ENCODE measurements at places on chromosomes 1 and 21.

GRCh38 chr1:209803568-209803967 is 2.4 kb downstream of the IRF6 start:
- DNase-seq = no peak

DNA sequence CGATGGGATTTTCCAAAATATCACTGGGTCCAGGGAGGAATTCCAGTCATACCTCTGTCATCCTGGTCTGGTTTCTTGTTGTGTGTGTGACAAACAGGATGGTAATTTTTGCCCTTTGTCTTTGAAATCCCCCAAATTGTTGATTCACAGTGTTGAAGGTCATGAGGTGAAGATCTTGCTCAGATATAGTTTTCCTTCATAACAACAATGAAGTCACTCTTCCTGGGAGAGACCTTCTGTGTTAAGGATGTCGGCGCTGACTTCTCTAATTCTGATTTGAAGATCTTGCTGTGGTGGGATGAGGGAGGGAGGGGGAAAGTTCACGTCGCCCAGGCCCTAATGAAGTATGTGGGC is 32.2 kb upstream of the MPZL1 start:
- no peak for DNase-seq

- no peak for DNase-seq
Measured at GRCh38 chr1:36172017-36172747, 16.2 kb downstream of the MAP7D1 start.

DNA sequence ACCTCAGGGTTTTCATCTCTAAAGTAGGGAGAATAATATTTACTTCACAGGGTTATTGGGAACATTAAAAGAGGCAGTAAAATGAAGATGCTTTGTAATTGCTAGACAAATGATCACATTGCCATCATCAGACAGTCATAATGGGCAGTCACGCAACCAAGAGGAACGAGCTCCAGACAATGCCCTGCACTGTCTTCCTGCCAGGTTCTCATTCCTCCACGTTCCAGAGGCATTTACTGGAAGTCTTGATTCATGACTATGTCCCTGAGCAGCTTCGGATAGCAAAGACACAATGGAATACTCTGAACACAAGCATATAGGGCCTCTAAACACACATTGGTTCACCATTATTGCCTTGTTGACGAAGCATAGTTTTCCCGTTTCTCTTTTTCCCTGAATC is 389.7 kb downstream of the NTNG1 start:
- no peak for DNase-seq

- DNase-seq = peak; percentile 47
Measured at GRCh38 chr1:9900142-9901043, 9.7 kb downstream of the CTNNBIP1 start.

DNA sequence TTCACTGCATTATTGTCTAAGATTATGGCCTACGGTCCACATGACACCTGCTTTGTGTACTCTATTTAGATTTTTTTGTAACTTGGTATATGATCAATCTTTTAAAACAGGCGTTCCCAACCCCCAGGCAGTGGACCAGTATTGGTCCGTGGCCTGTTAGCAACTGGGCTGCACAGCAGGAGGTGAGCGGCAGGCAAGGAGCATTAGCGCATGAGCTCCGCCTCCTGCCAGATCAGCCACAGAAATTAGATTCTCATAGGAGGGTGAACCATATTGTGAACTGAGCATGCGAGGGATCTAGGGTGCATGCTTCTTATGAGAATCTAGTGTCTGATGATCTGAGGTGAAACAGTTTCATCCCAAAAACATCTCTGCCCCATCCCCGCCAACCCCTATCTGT is 228.4 kb upstream of the NR5A2 start:
- no peak for DNase-seq

- DNase-seq = peak; percentile 3
Measured at GRCh38 chr1:111592389-111593361, 26.9 kb upstream of the RAP1A start.

- no peak for DNase-seq
Measured at GRCh38 chr1:40986956-40987355, 7.5 kb downstream of the CTPS1 start.

DNA sequence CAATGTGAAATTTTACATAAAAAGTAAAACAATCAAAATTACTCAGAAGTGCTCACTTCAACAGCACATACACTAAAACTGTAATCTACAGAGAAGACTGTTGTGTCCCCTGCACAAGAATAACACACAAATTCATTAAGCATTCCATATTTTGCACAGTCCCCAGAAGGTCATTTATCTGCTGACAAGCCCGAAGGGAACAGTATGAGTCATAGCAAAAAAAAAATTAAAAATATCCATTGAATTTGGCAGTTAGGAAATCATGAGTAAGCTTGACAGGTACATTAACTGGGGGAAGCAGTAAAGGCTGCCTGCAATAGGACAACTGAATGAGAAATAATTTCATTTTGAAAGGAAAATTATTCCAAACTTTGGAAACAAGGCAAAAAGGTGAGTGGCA is 3.3 kb upstream of the CACYBP start:
- DNase-seq = no peak

- no peak for DNase-seq
Measured at GRCh38 chr1:241985787-241986186, 13.1 kb downstream of the MAP1LC3C start.

GRCh38 chr1:241536304-241536703 is 4.1 kb downstream of the KMO start:
- DNase-seq = no peak

- DNase-seq = peak; percentile 24
Measured at GRCh38 chr1:54309631-54310366, 96.4 kb downstream of the SSBP3 start.

GRCh38 chr1:25031966-25032667 is 102.0 kb upstream of the RUNX3 start:
- no peak for DNase-seq

GRCh38 chr1:101595881-101596374 is 359.1 kb downstream of the S1PR1 start:
- no peak for DNase-seq

DNA sequence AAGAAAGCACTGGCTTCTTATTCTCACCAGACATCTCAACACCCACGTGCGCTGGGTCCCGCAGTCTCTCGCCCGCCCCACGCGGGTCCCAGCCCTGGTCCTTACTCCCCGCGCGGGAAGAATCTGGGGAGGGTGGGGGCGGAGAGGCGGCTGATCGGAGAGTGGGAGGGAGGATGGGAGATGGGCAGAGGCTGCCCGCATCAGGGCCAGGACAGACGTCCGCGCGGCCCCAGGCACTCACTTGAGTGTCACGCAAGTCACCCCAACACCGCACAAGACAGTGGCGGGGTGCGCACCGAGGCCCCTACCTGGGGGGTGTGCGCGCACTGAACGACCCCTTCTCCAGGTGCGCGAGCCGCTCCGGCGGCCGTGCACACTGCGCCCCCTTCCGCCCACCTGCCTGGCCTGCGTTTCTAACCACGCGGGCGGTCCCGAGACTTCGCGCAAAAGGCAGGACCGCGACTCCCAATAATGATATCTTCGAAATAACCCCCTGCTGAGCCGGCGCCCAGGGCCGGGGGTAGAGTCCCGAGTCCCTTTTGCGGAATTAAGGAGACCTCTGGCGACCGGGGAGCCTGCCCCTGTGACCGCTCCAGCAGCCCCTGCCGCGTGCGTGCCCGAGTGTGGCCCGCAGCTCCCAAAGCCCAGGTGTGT is 6.0 kb upstream of the SIM2 start:
- no peak for DNase-seq

DNA sequence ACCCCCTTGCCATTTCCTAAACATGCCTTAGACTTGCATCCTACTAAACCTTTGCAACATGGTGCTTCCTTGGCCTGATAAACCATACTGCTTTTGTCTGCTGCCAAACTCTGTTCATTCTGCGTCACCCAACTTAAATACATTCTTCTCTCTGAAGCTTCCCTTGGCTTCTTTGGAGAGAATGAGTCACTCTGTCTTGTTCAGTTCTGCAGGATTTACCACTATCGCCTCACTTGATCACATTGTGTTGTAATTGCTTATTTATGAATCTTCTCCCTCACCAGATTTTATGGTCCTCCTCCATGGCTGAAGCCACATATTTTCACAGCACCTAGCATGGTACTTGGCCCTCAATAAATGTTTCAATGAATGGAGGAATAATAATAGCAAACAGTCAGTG is 21.7 kb upstream of the TUT4 start:
- DNase-seq = no peak

DNA sequence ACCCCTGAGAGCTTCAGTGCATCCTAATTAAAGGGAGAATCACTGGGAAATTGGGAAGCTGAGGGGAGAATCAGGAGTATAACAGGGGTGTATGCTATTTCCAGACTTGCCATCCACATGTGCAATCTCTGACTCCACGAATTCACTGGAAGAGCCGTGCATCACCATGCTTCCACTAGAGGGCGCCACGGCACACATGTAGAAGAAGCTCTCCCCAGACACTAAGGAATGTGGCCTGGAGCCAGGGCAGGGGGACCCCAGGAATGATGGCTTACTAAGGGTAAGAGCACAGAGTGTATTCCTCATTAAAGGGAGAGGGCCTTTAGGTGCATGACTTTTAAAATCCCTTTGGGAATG is 81.5 kb downstream of the ABCA4 start:
- DNase-seq = peak; percentile 46

DNA sequence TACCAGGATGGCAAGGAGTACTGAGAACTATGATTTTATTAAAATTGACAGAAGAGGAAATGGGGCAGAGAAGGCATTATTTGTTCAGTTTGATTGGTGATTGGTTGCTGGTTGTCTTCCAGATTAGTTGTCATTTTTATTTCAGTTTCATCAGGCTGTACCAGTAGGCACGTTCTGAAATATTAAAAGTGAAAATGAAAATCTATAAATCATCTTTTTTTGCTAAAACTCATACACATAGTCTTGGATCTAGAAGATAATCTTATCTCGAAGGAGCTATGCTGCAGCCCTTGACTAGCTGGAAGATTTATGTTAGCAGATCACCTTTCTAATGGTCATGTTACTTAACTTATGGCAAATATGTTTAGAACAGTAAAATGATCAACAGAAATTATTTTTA is 29.0 kb downstream of the NEK7 start:
- no peak for DNase-seq

DNA sequence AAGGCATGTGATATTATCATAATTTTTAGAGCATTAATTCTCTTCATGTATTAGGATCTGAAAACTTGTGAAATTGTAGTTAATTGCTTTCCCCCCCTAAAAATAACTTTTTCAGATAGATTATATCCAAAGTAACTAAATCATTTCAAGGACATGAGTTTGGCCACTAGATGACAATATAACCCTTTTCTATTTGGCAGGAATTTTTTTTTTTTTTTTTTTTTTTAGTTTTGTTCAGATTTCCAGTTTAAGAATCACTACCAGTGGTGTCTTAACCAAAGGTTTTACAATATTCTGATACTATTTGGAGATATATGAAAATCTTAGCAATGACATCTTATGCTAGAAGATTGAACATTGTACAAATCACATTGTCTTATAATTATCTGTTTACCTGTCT is 370.8 kb downstream of the AMY1C start:
- no peak for DNase-seq

DNA sequence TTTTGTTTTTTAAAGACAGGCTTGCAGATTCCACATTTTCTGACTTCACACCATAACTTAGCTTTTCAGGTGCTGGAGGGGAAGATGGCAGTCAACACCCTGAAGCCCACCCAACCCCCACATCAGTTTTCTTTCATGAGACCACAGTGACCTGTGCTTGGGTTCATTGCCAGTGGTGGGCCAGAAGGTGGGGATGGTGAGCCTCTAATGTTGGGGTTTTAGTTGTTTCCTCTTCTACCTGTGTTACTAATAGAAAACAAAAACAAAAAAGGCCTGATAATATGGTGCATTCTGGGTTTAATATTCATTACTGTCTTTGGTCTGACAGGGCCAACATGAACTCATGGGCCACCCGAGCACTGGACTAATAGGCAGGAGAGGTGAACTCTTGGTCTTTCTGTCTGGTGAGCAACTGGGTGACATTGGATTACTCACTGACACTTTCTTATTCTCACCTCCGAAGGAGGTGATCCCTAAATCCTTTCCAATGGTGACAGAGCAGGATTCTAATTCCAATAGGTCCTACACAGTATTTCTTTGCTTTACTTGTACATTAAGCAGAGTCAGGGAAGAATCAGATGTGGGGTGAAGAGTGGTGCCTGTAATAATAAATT is 132.8 kb downstream of the CLIC6 start:
- DNase-seq = no peak

GRCh38 chr1:62595647-62596046 is 1.7 kb upstream of the ANGPTL3 start:
- no peak for DNase-seq

GRCh38 chr1:88321706-88322105 is 362.4 kb upstream of the PKN2 start:
- no peak for DNase-seq

- DNase-seq = peak; percentile 35
Measured at GRCh38 chr1:40612345-40612831, 53.1 kb downstream of the RIMS3 start.

DNA sequence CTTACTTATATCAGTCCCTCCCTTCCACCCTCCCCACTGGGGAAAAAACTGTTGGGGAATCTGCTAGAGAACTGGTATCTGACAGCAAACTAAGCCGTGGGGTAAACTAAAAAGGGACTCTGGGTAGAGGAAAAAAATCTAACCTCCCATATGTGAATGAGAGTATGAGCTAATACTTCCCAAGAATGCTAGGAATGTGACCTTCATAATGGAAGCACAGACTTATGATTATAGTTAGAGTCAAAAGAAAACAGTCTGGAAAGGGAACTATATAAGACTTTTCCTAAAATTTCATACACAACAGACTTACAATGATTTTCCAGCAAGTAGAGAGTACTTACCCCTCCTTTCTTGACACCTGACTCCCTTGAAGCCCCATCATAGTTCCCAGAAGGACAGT is 23.0 kb upstream of the RBBP5 start:
- DNase-seq = no peak

DNA sequence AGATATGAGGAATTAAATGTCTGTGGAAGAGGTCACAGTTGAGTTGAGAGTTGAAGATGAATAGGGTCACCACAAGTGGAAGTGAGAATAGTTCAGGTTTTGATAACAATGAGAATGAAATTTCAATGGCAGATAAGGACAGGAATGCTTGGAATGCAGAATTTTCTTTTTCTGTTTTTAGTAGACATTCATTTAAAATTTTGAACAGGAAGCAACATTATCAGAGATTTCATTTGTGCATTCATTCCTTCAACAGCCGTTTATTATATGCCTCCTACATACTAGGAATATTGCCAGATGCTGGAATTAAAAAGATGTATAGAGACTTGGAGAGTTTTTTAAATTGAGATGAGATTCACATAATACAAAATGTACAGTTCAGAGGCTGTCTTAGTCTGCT is 126.8 kb downstream of the ITSN1 start:
- no peak for DNase-seq

- no peak for DNase-seq
Measured at GRCh38 chr1:203506858-203507626, 13.1 kb downstream of the OPTC start.

DNA sequence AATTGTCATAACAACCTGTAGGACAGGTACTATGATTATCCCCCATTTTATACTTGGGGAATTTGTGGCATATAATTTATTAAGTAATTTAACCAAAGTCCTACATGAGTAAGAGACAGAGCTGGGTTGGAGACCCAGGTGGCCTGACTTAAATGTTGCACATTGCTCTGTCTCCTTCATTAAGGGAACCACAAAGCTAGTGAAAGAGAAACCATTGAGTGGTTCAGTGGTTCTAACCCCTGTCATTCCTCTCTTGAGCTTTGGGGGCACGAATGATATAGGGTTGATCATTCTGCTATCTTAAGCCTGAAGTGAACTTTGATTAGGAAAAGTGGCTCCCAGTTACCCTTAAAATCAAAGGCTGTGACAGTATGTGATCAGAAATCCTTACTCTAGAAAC is 5.3 kb upstream of the MAP3K7CL start:
- DNase-seq = no peak

All from amygdala (tissue), 56 donors.